B cell (primary cell): ENCODE measurements at places on chromosomes 5 and 9. TPM values are rescaled to one million over a fixed set of nuclear protein-coding genes. Genes with fewer than 3 reads are reported as not detected.

DCANP1 gene
- not detected in 2 replicates for polyA plus RNA-seq

- no peaks in the 10 kb centered on the region for H3K36me3 ChIP-seq
- no peaks in the 10 kb centered on the region for H3K4me1 ChIP-seq
- H3K27me3 ChIP-seq: no peaks in the 10 kb centered on the region
Observed at GRCh38 chr5:16081376-16081955, 98.1 kb downstream of the MARCHF11 start.

DNA sequence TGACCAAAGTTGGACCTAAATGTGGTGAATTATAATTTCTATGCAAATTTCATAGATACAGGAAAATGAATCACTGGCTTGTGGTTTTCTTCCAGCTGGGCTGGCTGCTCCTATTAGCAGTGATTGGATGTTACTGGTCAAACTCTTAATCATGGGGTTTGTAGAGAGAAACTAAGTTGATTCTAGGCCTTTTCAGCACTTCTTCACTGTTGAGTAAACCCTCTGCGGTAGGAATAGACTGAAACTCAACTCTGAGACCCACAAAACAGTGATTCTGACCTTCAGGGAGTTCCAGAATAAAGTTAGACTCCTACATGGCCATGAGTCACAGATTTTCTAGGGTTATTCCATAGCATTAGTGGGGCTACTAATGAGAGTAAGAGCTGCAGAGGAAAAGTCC is 47.9 kb upstream of the FKTN start:
- no peaks in the 10 kb centered on the region for H3K36me3 ChIP-seq
- DNase-seq: no peak
- H3K4me3 ChIP-seq: no peak overlapping the region
- H3K27me3 ChIP-seq: no peaks in the 10 kb centered on the region

- H3K4me1 ChIP-seq: peaks cover 7% of the 10 kb centered on the region
- no peak for DNase-seq
- H3K27me3 ChIP-seq: no peaks in the 10 kb centered on the region
- no peak overlapping the region for H3K4me3 ChIP-seq
Observed at GRCh38 chr9:6869081-6869948, 111.5 kb downstream of the KDM4C start.

TERT gene
- polyA plus RNA-seq: 0.24 and 0.43 TPM in 2 replicates

PPP3R2 gene
- polyA plus RNA-seq: not detected in 2 replicates

DNA sequence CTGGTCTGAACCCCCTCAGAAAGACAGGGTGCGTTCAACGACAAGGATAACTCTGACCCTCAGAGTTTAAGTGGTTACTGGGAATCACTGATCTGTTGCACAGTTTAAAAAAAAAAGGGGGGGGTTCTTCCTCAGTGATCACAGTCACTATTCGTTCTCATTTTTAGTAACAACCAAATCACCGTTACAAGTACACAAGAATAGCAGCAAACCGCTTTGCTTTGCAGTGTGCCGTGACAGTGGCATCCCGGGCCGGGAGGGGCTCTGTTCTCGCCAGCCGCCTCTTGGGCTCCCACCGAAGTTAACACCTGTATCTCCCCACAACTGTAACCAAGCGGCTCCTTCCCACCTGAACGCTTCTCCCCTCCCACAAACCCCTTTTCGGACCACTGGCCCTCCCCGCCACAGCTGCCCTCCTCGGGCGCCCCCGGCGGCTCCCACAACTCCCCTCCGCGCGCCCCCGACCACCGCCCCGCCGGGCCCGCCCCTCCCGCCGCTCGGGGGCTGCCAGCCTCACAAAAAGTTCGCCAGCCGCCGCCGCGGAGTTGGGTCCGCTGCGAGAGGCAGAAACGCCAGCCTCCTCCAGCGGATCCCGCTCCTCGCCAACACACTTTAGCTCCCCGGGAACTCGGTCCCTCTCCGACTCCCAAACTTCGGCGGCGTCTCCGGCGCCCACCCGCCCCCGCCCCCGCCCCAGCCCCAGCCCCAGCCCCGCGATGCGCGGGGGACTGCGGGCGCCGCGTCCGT is 1.2 kb downstream of the SSBP2 start:
- H3K27me3 ChIP-seq: no peaks in the 10 kb centered on the region
- H3K27ac ChIP-seq: peak overlapping the region; percentile 79
- H3K36me3 ChIP-seq: no peaks in the 10 kb centered on the region

OR1Q1 gene
- polyA plus RNA-seq: 0.46 TPM in 1 of 2 replicates, not detected in the other

FGFR4 gene
- polyA plus RNA-seq: 2.7 and 3.4 TPM in 2 replicates

GOLGA1 gene
- 13.4 and 18.3 TPM in 2 replicates for polyA plus RNA-seq
